Airway epithelial cell (primary cell): ENCODE measurements at places on chromosomes 6 and 20. TPM values are rescaled to one million over a fixed set of nuclear protein-coding genes. Genes with fewer than 3 reads are reported as not detected.

Gene CD24
- total RNA-seq: 871 and 1,303 TPM in 2 replicates

Gene VGLL2
- not detected in 2 replicates for total RNA-seq

Gene SLC17A1
- not detected in 2 replicates for total RNA-seq

Gene GSTA1
- 0.28 and 0.63 TPM in 2 replicates for total RNA-seq

Gene CALHM6
- total RNA-seq: 2.4 and 3.1 TPM in 2 replicates

Gene TBX18
- total RNA-seq: 0.42 TPM in 1 of 2 replicates, not detected in the other

Gene PRSS35
- 0.07 TPM in 1 of 2 replicates, not detected in the other for total RNA-seq

Gene DUSP15
- not detected in 2 replicates for total RNA-seq

Gene GTSF1L
- not detected in 2 replicates for total RNA-seq

Gene SLC22A7
- not detected in 2 replicates for total RNA-seq
